ENCODE measurements at places on chromosomes 2 and 18.
A peak's percentile ranks its signal among the peaks of the same experiment; 100 is the strongest.

- DNase-seq, result no peak
Measured at GRCh38 chr2:47187069-47187468, 32.0 kb upstream of the STPG4 start.

DNA sequence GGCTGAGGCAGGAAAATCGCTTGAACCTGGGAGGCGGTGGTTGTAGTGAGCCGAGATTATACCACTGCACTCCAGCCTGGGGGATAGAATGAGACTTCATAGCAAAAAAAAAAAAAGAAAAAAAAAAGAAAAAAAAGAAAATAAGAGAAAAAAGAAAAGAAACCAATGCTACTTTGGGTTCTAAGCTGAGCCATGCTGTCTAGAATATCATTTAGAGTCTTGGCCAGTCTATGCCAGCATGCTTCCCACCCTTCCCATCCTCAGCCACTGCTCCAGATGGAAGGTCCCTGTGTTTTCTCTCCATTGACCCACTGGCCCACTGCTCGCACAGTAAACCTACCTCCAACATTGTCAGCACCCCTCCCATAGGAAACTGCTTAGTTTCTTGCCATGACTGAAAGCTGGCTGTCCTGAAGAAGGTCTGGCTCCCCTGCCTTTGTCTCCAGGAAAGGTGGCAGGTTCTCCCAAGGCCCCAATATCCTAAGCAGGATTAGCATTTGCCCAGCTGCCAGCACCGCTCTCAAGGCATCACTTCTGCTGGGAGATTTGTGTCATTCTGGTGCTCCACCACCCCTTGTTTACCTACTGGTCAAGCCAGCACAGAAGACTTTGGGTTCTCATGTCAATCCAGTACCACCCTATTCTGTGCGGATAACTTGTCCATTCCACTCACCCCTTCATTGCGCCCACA is 47.3 kb upstream of the PAPOLG start:
- DNase-seq, result no peak

- DNase-seq, result no peak
Measured at GRCh38 chr2:15316370-15316814, 244.7 kb downstream of the NBAS start.

- peak; percentile 55 for DNase-seq
Measured at GRCh38 chr18:46148810-46149209, 44.6 kb downstream of the HAUS1 start.

- no peak for DNase-seq
Measured at GRCh38 chr2:149204686-149205085, 125.7 kb upstream of the LYPD6 start.

DNA sequence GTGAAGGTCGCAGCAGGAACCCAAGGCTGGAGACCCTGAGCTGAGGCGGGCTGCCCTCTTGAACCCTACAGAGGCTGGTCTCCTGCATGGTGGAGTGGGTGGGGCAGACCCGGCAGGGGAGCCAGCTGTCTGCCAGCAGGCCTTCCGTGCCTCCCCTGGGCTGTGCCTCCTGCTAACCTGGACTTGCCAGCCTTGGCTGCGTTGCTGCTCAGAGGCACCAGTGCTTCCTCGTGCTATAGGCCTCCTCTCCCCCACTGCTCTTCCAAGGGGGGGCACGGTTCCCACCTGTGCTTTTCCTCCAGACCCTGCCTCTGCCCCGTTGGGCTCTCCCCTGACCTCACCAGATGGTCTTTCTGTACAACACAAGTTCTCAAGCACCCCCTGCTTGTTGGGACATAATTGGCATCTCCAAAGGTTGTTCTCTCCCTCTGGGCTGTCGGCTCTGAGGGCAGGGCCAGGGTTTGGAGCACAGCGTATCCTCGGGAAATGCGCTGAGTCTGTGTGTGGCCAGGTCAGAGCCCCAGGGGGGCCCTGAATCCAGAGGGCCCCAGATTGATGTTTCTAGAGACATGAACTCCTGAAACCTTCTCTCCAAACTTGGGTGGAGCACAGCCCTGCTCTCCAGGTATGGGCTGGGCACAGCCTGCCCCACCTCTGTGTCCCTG is 6.7 kb downstream of the ARHGEF4 start:
- DNase-seq, result no peak

- no peak for DNase-seq
Measured at GRCh38 chr2:99421469-99421868, 68.3 kb downstream of the REV1 start.

- no peak for DNase-seq
Measured at GRCh38 chr2:46589356-46589755, 110.0 kb downstream of the TMEM247 start.

DNA sequence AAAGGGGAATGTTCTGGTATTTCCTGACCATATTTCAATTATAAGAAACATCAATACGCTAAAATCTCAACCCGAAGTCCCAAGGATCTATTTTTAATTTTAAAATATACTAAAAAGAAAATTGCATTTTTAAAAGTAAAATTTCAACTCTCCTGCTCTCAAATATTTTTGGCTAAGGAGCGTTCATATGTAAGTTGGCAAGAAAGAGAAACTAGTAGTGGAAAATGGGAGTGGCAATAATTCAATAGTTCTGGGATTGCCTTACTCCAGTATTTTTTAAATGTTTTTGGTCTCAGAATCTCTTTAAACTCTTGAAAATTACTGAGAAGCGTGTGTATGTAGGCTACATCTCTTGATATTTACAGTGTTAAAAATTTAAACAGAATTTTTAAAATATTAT is 72.7 kb downstream of the ACVR1 start:
- DNase-seq, result no peak

- no peak for DNase-seq
Measured at GRCh38 chr2:187263675-187264560, 184.1 kb downstream of the CALCRL start.

DNA sequence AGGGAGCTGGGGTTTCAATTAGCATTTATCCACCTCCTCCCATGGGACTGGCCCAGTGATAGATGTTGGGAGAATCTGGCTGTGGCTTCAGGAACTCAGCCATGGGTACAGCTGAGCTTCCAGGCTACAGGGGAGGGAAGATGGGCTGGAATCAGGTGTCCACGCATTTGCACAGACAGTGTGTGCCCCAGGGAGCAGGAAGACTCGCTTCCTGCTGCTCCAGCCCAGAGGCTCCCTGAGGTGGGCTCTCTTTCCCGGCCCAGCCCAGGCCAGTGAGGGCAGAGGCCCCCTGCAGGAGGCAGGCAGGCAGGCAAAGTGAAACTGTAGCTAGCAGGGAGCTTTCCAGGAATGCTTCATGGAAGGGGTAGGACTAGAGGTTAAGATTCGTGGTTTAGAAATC is 28.7 kb downstream of the DYSF start:
- no peak for DNase-seq

GRCh38 chr18:43350176-43350575 is 72.9 kb upstream of the SYT4 start:
- DNase-seq, result no peak

DNA sequence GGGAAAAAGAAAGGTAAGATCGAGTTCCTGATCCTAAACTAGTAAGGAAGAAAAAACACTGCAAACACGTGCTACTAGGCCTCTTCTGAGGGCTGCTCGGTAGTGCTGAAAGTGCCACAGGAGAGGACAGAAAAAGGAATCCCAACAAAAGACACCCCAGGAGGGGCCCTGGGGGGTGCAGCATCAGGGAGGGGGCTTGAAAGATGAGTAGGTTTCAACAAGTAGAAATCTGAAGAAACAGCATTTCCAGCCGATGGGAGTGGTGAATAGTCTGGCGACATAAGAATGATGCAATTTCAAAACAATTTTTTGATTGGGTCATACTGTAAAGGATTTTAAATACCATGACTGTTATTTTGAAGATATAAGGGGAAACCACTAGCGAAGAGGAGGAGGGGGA is 98.6 kb downstream of the NOL10 start:
- DNase-seq, result no peak

Data from Panc1 (cell line).